Neural crest cell (in vitro differentiated cells): ENCODE measurements at places on chromosomes 16 and 17.
A peak's percentile ranks its signal among the peaks of the same experiment; 100 is the strongest.

- no peak for DNase-seq
- peaks cover 17% of the 10 kb centered on the region for H3K36me3 ChIP-seq
- H3K4me1 ChIP-seq = no peaks in the 10 kb centered on the region
- H3K4me3 ChIP-seq = no peak overlapping the region
- H3K27ac ChIP-seq = no peak overlapping the region
- no peaks in the 10 kb centered on the region for H3K27me3 ChIP-seq
These were observed 39.4 kb downstream of the XPO6 start for GRCh38 chr16:28172336-28172735.

- H3K36me3 ChIP-seq = peaks cover 6% of the 10 kb centered on the region
- no peak overlapping the region for H3K27ac ChIP-seq
- H3K4me3 ChIP-seq = peak overlapping the region; percentile 71
- DNase-seq = no peak
- H3K4me1 ChIP-seq = peaks cover 12% of the 10 kb centered on the region
These were observed 4.3 kb downstream of the AMDHD2 start for GRCh38 chr16:2524339-2524938.

GRCh38 chr16:54812229-54812628 is 118.4 kb upstream of the IRX5 start:
- no peaks in the 10 kb centered on the region for H3K36me3 ChIP-seq
- H3K4me3 ChIP-seq = no peak overlapping the region
- no peak for DNase-seq
- peaks cover 6% of the 10 kb centered on the region for H3K27me3 ChIP-seq

- no peak for DNase-seq
- H3K4me3 ChIP-seq = peak overlapping the region; percentile 89
- peaks cover 12% of the 10 kb centered on the region for H3K27me3 ChIP-seq
These were observed 1.4 kb downstream of the CHMP6 start for GRCh38 chr17:80992948-80993624.

GRCh38 chr17:72121164-72122009 is 567 bp downstream of the SOX9 start:
- H3K27ac ChIP-seq = no peak overlapping the region
- peaks cover 52% of the 10 kb centered on the region for H3K27me3 ChIP-seq
- peak; percentile 51 for DNase-seq
- H3K4me1 ChIP-seq = peaks cover 60% of the 10 kb centered on the region
- H3K36me3 ChIP-seq = peaks cover 15% of the 10 kb centered on the region

DNA sequence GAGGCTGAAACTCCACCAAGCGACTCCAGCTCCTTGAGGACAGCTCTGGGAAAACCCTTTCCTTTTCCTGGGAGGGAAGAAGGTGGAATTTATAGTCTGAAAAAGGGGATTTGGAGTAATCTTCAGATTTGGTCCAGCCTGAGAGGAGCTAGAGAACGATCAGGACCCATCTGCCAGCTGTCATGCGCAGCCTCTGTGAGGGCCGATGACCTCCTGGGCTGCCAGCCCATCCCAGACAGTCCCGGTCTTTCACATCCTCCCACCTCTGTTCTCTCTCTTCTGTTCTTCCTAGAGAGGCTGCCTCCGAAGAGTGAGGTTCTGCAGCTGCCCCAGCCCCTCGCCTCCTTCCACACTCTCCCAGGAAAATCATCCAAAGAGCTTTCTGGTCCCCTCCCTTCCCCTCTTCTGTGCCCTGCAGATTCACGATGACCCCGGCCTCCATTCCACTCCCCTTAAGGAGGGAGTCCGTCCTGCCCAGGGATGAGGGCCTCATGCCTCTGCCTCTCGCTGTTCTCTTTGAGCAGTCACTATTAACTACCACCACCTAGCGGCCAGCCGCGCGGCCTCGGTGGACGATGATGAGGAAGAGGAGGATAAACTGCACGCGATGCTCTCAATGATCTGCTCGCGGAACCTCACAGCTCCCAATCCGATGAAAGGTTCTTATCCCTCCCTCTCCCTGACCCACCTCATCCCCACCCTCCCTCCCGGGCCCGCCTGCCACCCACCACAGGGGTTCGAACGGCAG is 29.6 kb downstream of the SGSM2 start:
- DNase-seq = peak; percentile 32
- H3K36me3 ChIP-seq = no peaks in the 10 kb centered on the region
- H3K27me3 ChIP-seq = no peaks in the 10 kb centered on the region
- H3K27ac ChIP-seq = peak overlapping the region; percentile 91
- no peak overlapping the region for H3K4me3 ChIP-seq
- H3K4me1 ChIP-seq = peaks cover 11% of the 10 kb centered on the region

GRCh38 chr17:27460196-27460725 is 4.0 kb downstream of the KSR1 start:
- H3K4me1 ChIP-seq = peaks cover 34% of the 10 kb centered on the region
- H3K27me3 ChIP-seq = peaks cover 6% of the 10 kb centered on the region
- H3K4me3 ChIP-seq = no peak overlapping the region
- no peak for DNase-seq

DNA sequence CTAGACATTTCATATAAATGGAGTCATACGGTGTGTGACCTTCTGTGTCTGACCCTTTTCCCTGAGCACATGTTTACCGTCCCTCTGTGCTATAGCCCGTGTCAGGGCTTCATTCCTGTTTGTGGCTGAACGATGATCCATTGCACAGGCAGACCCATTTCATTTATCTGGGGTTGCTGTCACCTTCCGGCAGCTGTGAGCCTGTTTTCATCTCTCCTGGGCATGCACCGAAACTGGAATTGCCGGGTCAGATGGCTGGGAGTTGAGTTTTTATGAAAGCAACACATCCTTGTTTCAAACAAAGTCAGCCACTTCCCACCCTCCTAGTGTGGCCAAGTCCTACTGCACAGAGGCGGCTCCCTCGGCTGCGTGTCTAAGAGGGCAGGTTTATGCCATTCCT is 25.5 kb downstream of the BAIAP2 start:
- H3K36me3 ChIP-seq = no peaks in the 10 kb centered on the region
- H3K27me3 ChIP-seq = no peaks in the 10 kb centered on the region
- no peak overlapping the region for H3K27ac ChIP-seq
- H3K4me3 ChIP-seq = no peak overlapping the region
- DNase-seq = no peak

- H3K36me3 ChIP-seq = peaks cover 5% of the 10 kb centered on the region
- DNase-seq = no peak
- no peak overlapping the region for H3K27ac ChIP-seq
- peaks cover 41% of the 10 kb centered on the region for H3K4me1 ChIP-seq
- H3K4me3 ChIP-seq = peak overlapping the region; percentile 91
These were observed 2.1 kb downstream of the XYLT1 start for GRCh38 chr16:17468611-17469010.

GRCh38 chr17:78107457-78107856 is 21.1 kb downstream of the TMC6 start:
- H3K4me1 ChIP-seq = peaks cover 8% of the 10 kb centered on the region
- H3K36me3 ChIP-seq = peaks cover 8% of the 10 kb centered on the region
- no peak for DNase-seq

DNA sequence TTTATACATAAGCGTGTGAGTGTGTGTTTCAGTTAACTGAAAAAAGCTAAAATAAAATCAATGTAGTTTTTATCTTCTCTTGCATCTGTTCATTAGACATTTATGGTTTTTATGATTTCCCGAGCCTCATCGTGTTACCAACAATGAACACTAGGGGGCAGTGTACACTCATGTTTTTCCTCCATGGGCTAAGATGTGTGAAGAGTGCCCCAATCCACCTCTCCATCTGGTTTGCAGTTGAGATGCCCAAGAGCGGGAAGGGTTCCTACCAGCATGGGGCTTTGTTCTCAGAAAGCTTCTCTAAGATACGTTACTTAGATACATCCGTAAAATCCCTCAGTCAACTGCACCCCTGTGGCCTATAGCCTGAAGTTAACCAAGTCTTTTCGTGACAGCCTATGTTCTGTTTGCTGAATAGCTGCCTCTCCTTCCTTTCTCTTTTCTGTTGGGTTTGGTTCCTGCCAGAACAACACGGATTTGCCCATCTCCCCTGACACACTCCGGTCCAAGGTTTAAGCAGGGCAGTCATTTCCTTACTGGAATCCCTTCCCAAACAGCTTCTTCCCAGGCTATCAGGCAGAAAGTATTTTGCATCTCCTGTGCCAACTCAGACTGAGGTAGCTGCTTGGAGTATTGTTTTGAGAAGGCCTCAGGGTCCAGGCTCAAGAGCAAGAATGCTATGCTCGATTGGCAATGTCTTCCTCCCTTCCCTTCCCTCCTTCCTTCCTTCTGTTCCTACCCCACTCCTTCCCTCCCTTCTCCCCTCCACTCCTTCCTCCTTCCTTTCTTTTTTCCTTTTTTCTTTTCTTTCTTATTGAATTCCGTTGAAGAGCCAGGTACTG is 12.9 kb upstream of the ELAC2 start:
- H3K27ac ChIP-seq = no peak overlapping the region
- peaks cover 8% of the 10 kb centered on the region for H3K4me1 ChIP-seq
- DNase-seq = peak; percentile 69
- H3K4me3 ChIP-seq = no peak overlapping the region
- no peaks in the 10 kb centered on the region for H3K36me3 ChIP-seq
- H3K27me3 ChIP-seq = peaks cover 2% of the 10 kb centered on the region

DNA sequence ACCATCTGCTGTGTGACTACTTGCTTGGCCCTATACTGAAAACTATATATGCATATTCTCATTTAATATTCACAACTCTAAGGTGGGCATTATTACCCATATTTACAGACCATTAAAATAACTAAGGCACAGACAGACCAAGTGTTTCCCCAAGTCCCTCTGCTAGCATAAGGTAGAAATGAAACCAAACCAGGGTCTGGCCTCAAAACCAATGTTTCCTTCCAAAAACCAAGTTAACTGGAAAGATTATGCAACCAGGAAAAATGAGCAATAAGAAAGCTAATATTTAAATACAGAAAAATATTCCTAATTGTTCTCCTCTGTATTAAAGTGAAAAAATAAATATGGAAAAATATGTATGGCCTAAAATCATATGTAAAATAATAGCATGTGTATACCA is 50.1 kb downstream of the XPO6 start:
- H3K4me3 ChIP-seq = no peak overlapping the region
- no peaks in the 10 kb centered on the region for H3K27me3 ChIP-seq
- H3K36me3 ChIP-seq = peaks cover 9% of the 10 kb centered on the region
- H3K4me1 ChIP-seq = no peaks in the 10 kb centered on the region

- no peak for DNase-seq
- H3K4me1 ChIP-seq = peaks cover 18% of the 10 kb centered on the region
- peaks cover 20% of the 10 kb centered on the region for H3K27me3 ChIP-seq
- H3K4me3 ChIP-seq = peak overlapping the region; percentile 80
- peaks cover 17% of the 10 kb centered on the region for H3K36me3 ChIP-seq
These were observed 5.8 kb downstream of the PLEKHH3 start for GRCh38 chr17:42670789-42671657.

DNA sequence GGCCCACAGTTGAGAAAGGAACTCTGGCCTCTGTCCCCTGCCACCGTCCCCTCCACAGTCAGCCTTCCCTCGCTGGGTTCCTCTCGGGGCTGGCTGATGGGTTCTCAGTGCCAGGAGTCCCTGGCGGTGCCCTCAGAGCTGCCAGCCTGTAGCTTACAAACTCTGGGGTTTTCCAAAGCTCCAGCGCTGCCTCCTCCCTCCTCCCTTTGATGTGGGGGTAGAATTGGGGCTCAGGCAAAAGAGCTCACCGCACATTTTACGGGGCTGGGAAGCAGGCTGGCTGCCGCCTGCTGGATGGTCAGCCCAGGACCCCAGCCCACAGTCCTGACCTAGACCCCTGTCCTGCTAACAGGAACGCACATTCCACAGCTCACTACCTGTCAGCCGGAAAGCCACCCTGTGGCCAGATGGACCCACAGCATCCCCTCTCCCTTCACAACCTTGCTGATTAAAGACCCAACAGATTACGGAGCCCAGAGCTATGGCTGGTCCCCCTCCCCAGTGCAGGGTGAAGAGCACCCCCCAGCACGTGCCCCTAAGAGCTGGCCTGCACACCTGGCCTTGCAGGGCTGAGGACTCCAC is 6.0 kb downstream of the VASN start:
- peaks cover 8% of the 10 kb centered on the region for H3K4me1 ChIP-seq
- H3K27me3 ChIP-seq = peaks cover 7% of the 10 kb centered on the region
- H3K4me3 ChIP-seq = no peak overlapping the region

- no peaks in the 10 kb centered on the region for H3K36me3 ChIP-seq
- no peak for DNase-seq
- H3K27me3 ChIP-seq = peaks cover 14% of the 10 kb centered on the region
- H3K4me1 ChIP-seq = no peaks in the 10 kb centered on the region
- no peak overlapping the region for H3K4me3 ChIP-seq
- H3K27ac ChIP-seq = no peak overlapping the region
These were observed 5.4 kb downstream of the TPSD1 start for GRCh38 chr16:1261131-1261892.

GRCh38 chr16:19505600-19506303 is 16.1 kb downstream of the GDE1 start:
- no peak for DNase-seq
- no peak overlapping the region for H3K27ac ChIP-seq
- no peak overlapping the region for H3K4me3 ChIP-seq
- peaks cover 12% of the 10 kb centered on the region for H3K36me3 ChIP-seq
- no peaks in the 10 kb centered on the region for H3K27me3 ChIP-seq

GRCh38 chr17:43784628-43785101 is 4.4 kb downstream of the CFAP97D1 start:
- H3K4me1 ChIP-seq = peaks cover 6% of the 10 kb centered on the region
- no peaks in the 10 kb centered on the region for H3K36me3 ChIP-seq
- no peak overlapping the region for H3K4me3 ChIP-seq
- H3K27ac ChIP-seq = no peak overlapping the region
- H3K27me3 ChIP-seq = peaks cover 19% of the 10 kb centered on the region
- DNase-seq = no peak

GRCh38 chr17:64357191-64357981 is 33.3 kb downstream of the PECAM1 start:
- no peaks in the 10 kb centered on the region for H3K36me3 ChIP-seq
- no peak for DNase-seq
- no peak overlapping the region for H3K4me3 ChIP-seq
- H3K4me1 ChIP-seq = no peaks in the 10 kb centered on the region

DNA sequence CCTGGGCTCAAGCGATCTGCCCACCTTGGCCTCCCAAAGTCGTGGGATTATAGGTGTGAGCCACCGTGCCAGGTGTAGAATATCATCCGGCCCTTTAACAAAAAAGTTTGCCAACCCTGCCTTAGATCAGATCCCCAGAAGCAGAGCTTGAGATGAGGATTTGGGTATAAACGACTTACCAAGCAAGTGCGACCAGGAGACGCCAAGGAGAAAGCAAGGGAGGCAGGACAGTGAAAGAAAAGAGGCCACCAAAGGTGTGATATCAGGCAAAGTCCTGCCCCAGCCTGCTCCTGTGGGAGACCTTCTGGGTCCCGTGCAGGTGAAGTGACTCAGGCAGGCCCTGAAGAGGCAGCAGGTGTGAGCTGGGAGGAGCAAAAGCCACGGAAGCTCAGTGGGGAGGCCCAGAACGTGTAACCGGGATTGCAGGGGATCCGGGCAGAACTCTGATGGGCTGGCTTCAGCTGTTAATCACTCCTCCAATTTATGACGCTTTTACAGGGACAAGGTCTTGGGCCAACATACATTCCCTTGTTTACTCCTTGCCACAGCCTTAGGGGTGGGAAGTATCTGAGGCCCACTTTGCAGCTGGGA is 14.1 kb upstream of the CALB2 start:
- no peak overlapping the region for H3K27ac ChIP-seq
- no peak overlapping the region for H3K4me3 ChIP-seq
- peaks cover 11% of the 10 kb centered on the region for H3K4me1 ChIP-seq
- H3K36me3 ChIP-seq = no peaks in the 10 kb centered on the region
- no peak for DNase-seq
- peaks cover 8% of the 10 kb centered on the region for H3K27me3 ChIP-seq
